ENCODE measurements at places on chromosomes 16 and 17. TPM values are rescaled to one million over a fixed set of nuclear protein-coding genes. Genes with fewer than 3 reads are reported as not detected.
A peak's percentile ranks its signal among the peaks of the same experiment; 100 is the strongest.

Gene NAA60
- total RNA-seq: 27.5 TPM

DNA sequence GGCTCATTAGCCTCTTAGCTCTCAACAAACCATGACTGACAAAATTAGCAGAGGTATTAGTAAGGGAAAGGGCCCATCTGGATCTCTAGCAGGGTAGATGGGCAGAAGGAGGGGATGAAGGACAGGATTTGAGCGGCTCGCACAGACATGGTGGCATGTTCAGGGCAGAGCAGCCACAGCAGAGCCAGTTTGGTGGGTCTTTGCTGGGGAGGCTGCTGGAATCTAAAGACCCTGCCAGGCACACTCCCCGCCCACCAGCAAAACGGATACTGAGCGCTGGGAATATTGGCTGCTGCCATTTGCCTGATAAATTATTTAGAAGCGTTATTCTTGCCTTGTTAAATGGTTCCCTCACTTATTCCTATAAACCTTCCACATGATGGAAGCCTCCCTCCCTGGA is 20.7 kb upstream of the NAT9 start:
- peaks cover 68% of the 10 kb centered on the region for H3K36me3 ChIP-seq
- no peaks in the 10 kb centered on the region for H3K4me1 ChIP-seq
- no peak overlapping the region for H3K27ac ChIP-seq
- H3K27me3 ChIP-seq: no peaks in the 10 kb centered on the region

DNA sequence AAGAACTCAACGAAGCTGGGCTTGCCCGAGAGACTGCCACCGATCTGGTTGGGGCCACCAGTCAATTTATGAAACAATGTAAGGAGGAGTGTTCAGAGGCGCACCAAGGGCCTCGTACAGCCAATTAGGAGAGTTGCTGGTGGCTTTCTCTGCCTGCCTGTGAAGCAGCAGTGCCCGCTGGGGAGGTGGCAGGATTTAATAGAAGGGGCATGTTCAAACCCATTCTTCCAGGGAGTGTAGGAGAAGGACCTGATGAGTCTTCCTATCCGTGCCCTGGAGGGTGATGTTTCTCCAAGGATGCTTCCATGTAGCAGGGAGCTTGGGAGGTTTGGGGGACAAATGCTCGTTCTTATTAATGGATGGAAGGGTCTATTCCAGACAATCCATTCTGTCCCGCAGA is 178.4 kb downstream of the CCDC182 start:
- H3K27ac ChIP-seq: no peak overlapping the region
- DNase-seq: peak; percentile 31
- H3K27me3 ChIP-seq: no peaks in the 10 kb centered on the region
- H3K4me1 ChIP-seq: no peaks in the 10 kb centered on the region

Gene STH
- not detected for total RNA-seq

Gene MED13
- 68.8 TPM for total RNA-seq

DNA sequence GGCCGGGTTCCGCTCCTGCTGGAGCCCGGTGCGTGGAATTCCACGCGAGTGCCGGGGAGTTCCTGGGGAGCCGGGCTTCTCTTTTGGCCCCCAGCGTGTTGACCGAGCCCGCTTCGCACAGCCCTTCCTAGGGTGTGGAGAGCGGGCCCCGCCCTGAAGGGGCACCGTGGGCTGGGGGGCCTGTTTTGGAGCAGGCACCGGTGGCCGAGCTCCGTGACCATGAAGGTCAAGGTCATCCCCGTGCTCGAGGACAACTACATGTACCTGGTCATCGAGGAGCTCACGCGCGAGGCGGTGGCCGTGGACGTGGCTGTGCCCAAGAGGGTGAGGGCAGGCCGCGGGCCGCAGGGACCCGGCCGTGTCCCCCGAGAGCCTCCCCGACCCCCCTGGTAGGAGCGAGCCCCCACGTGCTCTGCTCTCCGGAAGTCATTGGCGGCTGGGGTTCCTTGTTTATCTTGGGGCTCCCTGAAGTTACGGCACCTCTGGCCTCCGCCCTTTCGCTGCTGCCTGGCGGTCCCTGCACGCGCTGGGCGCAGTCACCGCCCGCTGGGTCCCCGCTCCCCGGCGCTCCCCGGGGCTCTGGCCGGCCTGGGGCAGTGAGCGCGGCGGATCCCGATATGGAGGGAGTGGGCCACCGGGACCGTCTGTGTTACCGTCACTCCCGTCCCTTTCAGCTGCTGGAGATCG is 528 bp downstream of the HAGHL start:
- peaks cover 5% of the 10 kb centered on the region for H3K4me1 ChIP-seq
- no peak for DNase-seq
- H3K4me3 ChIP-seq: peak overlapping the region; percentile 72

DNA sequence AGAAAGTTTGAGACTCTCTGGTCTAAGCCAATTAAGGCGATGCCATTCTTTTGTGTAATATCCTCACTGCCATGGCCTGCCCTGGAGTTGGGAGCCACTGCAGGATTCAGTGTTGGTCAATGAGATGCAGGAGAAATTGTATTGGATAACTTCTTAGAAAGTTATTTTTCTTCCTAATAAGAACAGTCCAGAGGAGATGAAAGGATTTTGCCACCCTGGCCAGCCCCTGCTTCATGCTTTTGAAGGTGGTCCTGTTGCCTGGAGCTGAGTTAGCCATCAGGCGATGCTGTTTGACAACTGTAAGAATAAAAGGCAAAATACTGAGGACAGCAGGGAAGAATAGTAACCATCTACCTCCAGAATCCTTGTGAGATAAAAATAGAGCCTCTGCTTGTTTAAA is 35.4 kb upstream of the CNTNAP4 start:
- H3K4me3 ChIP-seq: no peak overlapping the region
- no peaks in the 10 kb centered on the region for H3K4me1 ChIP-seq
- H3K27me3 ChIP-seq: no peaks in the 10 kb centered on the region
- no peaks in the 10 kb centered on the region for H3K36me3 ChIP-seq
- H3K27ac ChIP-seq: no peak overlapping the region

DNA sequence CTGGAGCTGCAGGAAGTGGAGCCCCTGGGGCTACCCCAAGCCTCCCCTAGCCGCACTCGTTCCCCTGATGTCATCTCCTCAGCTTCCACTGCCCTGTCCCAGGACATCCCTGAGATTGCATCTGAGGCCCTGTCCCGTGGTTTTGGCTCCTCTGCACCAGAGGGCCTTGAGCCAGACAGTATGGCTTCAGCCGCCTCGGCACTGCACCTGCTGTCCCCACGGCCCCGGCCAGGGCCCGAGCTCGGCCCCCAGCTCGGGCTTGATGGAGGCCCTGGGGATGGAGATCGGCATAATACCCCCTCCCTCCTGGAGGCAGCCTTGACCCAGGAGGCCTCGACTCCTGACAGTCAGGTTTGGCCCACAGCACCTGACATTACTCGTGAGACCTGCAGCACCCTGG is 4.1 kb upstream of the NRN1L start:
- no peaks in the 10 kb centered on the region for H3K27me3 ChIP-seq
- no peak overlapping the region for H3K27ac ChIP-seq
- DNase-seq: peak; percentile 44
- H3K36me3 ChIP-seq: peaks cover 83% of the 10 kb centered on the region

DNA sequence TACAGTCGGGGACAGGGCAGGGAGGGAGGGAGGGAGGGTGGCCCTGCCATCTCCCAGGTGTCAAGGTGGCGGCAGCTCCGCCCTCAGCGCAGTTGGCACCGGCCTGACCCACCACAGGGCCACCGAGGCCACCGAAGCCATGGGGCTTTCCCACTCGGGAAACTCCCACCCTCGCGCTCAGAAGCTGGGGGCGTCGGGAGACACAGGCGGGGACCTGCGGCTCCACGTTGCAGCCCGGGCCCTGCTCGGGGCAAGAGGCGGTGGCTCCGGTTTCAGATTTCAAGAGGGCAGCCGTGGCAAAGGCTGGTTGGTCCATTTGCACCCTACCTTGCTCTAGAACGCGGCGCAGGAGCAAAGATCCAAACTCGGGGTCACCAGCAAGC is 544 bp downstream of the CYB561 start:
- H3K27ac ChIP-seq: peak overlapping the region; percentile 5
- no peaks in the 10 kb centered on the region for H3K36me3 ChIP-seq
- peak overlapping the region; percentile 78 for H3K4me3 ChIP-seq
- H3K4me1 ChIP-seq: peaks cover 25% of the 10 kb centered on the region
- no peaks in the 10 kb centered on the region for H3K27me3 ChIP-seq
